ENCODE measurements at places on chromosomes 3 and 15.

- DNase-seq = no peak
Observed at GRCh38 chr3:126438746-126439145, 36.9 kb downstream of the ZXDC start.

- no peak for DNase-seq
Observed at GRCh38 chr3:176856721-176857120, 340.6 kb downstream of the TBL1XR1 start.

GRCh38 chr15:79195802-79196201 lies 86.7 kb upstream of the ANKRD34C start:
- no peak for DNase-seq

DNA sequence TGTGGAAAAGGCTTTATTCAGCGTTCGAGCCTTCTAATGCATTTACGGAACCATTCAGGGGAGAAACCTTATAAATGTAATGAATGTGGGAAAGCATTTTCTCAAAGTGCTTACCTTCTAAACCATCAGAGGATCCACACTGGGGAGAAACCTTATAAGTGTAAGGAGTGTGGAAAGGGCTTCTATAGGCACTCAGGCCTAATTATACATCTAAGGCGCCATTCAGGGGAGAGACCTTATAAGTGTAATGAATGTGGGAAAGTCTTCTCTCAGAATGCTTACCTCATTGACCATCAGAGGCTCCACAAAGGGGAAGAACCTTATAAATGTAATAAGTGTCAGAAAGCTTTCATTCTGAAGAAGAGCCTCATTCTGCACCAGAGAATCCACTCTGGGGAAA lies 6.2 kb upstream of the ZNF35 start:
- no peak for DNase-seq

GRCh38 chr15:100808691-100809090 lies 70.9 kb upstream of the ALDH1A3 start:
- no peak for DNase-seq

GRCh38 chr3:37906734-37907282 lies 45.1 kb downstream of the CTDSPL start:
- DNase-seq = no peak

DNA sequence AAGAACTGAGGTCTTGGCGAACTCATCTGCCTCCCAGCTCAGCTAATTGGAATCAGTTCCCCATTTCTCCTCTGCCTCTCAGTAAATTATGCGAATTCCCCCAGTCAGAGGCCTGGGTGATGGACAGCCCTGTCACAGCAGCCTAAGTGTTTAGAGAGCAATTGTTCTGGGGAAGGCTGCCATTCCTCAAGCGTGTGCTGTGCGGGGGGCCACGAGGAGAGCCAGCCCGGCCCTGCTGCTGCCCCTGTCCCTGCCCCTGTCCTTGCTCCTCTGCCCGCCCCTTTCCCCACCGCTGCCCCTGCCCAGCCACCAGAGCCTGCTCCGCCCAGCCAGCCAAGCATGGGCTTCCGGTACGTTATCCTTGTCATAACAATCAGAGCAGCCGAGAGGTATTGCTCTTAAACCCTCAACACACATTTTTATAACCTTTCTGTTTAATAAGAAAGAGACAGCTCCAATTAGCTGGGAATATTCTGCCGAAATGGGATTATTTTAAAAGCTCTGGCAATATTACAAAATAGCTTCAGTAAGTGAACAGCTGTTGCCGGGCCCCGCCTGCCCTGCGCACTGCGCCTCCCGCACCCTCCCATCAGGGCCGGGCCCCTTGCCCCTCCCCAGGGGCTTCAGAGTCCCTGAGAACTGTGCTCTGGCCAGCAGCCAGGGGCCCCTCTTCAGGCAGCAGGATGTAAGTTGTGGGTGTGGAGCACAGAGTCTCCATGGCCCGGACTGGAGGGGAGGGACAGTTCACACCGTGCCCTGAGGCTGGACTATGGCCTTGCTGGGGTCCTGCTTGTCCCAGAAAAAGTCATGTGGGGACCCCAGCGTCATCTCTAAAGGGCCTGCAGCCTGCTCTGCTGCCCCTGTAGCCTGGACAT lies 12.4 kb upstream of the CACNA2D2 start:
- DNase-seq = peak; percentile 47

- no peak for DNase-seq
Observed at GRCh38 chr3:24538891-24539290, 44.2 kb upstream of the THRB start.

GRCh38 chr15:99434506-99435112 lies 131.2 kb upstream of the MEF2A start:
- no peak for DNase-seq

GRCh38 chr3:188888321-188889053 lies 283.3 kb upstream of the TPRG1 start:
- DNase-seq = no peak

DNA sequence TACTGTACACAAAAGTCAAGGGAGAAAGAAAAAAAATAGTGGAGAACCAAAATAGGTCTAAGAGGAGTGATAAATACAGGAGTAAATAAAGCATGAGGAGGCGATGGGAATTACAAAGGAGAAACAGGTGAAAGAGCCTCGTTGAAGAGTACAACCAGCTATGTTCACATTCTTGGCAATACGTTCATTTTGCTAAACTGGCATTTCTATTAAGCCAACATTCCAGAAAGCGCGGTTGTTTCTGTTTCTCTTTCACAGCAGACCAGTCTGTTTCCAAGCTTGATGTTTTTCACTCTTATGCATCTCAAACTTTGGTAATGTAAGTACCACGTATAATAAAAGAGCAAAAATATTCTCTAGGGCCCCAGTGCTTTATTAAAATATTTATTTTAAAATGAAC lies 74.5 kb downstream of the NSUN3 start:
- no peak for DNase-seq

- DNase-seq = no peak
Observed at GRCh38 chr3:162610261-162610660, 1113.7 kb downstream of the OTOL1 start.

DNA sequence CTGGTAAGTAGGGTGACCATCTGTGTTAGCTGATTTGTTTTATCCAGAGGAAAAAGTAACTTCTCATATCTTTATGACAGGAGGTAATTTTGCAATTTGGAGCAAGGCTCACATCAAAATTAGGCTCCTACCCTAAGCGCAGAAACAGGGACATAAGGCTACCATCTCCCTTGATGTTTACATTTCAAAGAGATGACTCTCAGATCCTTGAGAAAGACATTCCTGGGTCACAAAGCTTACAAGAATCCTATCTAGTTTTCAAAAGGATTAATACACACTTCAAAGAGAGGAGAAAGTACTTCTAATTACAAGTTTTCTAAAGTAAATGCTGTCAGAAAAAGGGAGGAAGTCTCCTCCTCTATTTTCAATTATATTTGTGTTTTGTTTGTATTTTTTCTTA lies 7.0 kb downstream of the ZPLD1 start:
- no peak for DNase-seq

DNA sequence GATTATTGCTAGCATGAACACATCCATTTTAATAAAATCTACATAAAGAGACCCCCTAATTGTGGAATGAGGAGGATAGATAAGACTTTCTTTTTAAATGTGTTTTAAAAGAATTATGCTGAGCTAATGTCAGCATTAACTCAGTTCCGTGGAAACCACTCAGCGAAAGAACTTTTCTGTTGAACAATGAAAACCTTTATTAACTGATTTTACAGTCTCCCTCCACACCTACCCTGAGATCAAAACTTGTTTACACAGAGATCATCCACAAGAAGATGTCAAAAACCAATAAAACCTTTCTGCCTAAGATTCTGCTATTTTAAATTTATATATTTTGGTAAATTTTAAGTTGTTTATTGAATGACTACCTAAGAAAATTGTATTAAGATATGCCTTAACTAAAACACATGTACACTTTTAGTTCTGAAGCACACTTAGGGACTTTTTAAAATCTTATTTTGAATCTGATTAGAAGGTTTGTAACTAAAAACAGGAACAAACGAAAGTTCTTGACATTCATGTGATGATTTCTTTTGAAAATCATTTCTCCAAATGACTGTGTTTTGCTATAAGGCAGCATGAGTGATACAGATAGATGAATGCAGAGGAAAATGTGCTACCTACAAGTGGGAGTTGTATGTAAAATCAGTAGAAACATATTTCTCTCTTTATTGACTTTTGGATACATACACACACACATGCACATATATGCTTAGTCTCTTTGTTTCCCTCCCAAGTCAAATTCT lies 369.0 kb downstream of the UNC13C start:
- no peak for DNase-seq
